ENCODE measurements at places on chromosomes 16 and 17.

GRCh38 chr16:76801357-76801756 lies 389.6 kb upstream of the MON1B start:
- DNase-seq: no peak

GRCh38 chr16:5621826-5622225 lies 524.2 kb upstream of the EEF2KMT start:
- no peak for DNase-seq

- DNase-seq: no peak
Observed at GRCh38 chr17:69695646-69696045, 281.1 kb downstream of the MAP2K6 start.

DNA sequence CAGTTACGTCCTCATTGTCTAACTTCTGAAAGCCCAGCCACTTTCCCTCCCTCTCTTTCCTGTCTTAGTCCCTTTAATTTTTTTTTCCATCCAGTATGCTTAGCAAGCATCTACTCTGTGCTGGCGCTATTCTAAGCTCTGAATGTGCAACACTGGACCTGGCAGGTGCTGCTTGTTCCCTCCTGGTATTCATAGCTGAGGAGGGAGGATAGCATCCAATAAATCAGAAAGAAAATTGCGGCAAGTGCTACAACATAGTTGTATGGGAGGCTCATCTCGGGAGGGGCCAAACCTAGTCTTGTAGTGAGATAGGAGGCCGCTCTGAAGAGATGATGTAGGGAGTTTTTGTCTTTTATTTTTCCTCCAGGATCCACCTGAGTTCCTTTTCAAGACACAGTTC lies 457.3 kb upstream of the HSBP1 start:
- DNase-seq: no peak

DNA sequence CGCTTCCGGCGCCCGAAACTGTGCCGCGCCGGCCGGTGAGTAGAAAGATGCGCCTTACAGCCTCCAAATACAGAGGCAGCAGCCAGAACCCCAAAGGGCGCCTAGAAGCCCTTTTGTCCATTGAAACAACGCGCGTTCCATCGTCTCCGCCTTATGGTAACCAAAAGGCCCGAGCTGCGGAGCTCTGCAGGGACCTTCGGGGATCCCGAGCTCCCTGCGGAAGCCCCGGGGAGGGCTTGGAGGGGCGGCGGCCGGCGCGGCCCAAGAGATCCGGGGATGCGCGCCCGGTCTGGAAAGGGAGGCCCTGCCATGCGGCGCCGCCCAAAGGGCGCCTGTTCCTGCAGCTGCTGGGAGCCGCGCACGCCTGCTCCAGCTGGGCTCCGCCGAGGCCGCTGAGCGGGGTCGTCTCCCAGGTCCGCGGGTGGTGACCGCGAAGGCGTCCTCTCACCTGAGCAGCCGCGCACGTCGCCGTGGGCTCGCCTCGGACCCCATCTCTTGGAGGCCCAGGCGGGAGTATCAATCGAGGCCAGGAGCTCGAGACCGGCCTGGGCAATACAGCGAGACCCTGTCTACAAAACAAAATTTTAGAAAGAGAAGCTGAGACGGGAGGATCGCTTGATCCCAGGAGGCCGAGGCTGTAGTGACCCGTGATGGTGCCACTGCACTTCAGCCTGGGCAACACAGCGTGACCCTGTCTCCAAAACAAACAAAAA lies 742 bp upstream of the FBXO31 start:
- no peak for DNase-seq

GRCh38 chr17:36602924-36603384 lies 1.6 kb downstream of the MRM1 start:
- DNase-seq: no peak

Measured in keratinocyte (primary cell).